ENCODE measurements at places on chromosomes 16 and 17. TPM values are rescaled to one million over a fixed set of nuclear protein-coding genes. Genes with fewer than 3 reads are reported as not detected.

DNA sequence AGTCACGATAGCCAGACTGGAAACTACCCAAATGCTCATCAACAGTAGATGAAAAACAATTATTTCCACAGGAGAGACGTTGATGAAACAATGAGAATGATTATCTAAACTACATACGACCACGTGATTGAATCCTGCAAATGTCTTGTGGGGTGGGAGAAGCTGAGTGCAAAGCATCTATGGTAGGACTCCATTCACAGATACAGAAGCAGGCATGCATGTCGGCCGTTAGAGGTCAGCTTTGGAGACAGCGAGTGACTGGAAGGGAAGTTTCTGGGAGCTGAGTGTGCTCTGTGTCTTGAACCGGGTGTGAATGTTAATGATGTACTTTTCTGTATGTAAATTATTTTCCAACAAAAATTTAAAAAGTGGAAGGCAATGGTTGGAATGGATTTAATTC is 71.5 kb upstream of the DNAJA2 start:
- DNase-seq: no peak

DNA sequence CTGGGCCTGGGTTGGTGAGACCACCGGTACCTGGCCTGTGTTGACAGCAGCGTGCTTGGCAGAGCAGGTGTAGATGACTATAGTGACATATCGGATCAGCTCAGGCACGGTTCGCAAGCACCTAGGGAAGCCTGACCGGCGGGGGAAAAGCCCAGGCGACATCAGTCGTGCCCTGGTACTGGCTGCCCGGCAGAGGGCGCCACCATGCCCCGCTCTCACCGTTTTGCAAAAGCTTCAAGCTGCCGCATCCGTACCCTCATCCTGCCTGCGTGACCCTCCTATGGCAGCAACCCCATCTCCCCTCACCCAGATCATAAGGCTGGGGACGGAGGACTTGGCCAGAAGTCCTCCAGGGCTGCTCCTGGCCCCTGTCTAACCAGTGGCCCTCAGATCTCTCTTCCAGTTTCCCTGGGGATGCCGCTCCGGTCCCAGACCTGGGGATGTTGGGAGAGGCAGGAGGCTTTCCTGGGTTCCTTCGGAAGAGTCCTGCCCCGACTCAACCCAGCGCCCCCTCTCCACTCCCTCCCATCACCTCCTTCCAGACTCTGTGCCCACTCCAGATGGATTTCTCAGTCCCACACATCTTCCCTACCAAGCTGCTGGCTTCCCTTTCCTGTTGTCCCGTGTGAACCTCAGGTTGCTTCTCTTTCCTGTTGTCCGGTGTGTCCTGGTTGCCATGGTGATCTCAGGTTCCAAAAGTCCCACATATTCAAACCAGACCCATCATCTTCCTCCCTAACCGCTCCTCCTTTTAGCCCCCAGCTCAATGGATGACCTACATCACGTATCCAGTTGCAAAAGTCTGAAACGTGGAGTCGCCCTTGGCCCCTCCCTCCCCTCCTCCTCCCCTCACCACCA is 13.7 kb downstream of the ALOX12B start:
- DNase-seq: peak; percentile 77

GRCh38 chr16:86555704-86556075 is 655 bp upstream of the MTHFSD start:
- DNase-seq: no peak

GRCh38 chr16:48157794-48158193 is 2.0 kb upstream of the ABCC12 start:
- DNase-seq: no peak

DNA sequence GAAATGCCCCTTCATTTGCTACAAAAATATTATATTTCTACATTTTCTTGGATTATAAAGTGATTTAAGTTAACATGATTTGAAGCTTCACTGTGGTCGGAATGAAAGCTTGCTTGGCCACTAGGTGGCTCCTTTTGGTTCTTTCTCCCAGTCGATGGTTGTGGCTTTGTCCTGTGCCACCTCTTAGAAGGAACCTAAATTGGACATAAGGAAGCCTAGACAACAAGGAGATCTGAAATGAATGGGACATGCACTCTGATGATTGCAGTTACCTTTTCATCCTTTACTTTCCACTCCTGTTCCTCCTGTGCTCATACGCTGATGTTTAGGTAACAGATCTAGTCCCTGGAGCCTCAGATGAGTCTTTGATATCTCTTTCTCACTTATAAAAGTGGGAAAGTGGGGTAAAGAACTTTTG is 39.2 kb downstream of the FTO start:
- DNase-seq: no peak

DNA sequence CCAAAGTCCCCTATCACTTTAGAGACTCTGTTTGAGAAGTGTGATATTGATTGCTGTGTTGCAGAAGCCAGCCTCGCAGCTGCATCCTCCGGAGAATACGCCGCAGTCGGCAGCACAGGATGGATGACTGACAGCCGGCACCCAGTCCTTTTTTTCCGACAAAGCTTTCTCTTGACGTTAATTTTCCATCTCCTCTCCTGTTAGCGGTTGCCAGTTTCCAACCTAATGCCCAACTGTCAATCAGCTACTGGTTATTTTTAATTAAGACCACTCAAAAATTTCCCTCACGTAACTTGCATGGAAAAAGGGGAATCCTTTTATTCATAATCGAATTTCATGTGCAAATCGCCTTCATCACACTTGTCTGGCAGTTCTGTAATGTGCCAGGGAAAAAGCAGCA is 953.9 kb downstream of the CDH11 start:
- no peak for DNase-seq

GRCh38 chr17:42321555-42321954 is 33.3 kb downstream of the STAT5A start:
- DNase-seq: no peak

DNA sequence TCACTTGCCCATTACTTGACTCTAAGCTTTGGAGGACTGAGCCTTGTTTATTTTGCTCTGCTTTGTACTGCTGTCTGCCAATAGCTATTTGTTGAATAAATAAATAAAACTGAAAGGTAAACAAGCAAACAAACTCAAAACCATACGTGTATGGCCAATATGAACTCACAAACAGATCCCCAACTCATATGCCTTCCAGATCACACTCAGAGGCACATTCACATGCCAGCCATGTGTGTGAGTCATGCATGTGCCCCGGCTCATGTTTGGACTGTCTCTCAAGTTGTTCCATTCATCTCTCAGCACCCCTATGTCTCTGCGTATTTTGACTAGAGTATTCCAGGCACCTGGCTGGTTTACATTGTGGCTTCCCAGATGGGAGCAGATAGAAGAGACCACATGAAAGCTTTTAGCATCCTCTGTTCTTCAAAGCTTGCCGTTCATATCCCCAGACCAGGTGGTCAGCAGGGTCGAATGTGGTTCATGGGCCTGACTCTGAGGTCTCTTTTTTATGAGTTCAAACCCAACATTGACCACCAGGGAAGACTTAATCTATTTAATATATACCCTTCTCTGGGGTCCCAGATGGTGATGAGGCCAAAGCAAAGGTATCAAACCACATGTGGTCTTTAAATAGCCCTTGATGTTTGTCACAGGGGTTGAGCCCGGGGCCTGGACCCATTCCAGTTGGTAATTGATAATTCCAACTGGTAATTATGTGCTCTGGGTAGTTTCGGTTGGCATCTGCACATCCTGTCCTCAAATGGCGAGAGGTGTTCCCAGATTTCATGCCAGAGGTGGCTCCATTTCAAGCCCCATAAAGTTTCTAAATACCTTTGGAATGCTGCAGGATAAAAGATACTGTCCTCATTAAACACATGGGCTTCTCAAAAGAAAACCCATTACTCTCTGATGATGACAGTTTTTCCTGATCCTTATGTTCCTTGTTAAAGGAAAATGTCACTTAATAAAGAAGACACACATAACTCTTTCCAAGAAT is 287.3 kb upstream of the MAF start:
- DNase-seq: no peak

- DNase-seq: no peak
Observed at GRCh38 chr16:72536723-72537435, 364.9 kb upstream of the PMFBP1 start.

- no peak for DNase-seq
Observed at GRCh38 chr16:64532691-64533090, 589.2 kb downstream of the CDH11 start.

DNA sequence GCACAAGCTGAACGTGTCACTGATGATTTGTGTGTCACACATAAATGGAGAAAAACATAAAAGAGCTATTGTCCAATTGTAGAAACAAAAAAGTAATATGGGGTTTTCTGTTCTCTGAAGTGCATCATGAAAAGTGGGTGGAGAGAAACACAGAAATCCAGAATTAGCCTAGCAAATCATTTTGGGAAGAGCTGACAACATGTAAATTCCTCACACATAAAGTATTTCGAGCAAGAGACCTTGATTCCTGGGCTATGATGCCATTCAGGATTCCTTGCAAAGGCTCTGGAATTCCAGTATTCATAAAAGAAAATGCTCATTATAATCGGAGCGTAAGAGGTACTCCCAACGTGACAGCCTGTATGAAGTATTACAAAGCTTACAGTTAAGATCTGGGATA is 1.1 kb downstream of the DCUN1D3 start:
- no peak for DNase-seq

DNA sequence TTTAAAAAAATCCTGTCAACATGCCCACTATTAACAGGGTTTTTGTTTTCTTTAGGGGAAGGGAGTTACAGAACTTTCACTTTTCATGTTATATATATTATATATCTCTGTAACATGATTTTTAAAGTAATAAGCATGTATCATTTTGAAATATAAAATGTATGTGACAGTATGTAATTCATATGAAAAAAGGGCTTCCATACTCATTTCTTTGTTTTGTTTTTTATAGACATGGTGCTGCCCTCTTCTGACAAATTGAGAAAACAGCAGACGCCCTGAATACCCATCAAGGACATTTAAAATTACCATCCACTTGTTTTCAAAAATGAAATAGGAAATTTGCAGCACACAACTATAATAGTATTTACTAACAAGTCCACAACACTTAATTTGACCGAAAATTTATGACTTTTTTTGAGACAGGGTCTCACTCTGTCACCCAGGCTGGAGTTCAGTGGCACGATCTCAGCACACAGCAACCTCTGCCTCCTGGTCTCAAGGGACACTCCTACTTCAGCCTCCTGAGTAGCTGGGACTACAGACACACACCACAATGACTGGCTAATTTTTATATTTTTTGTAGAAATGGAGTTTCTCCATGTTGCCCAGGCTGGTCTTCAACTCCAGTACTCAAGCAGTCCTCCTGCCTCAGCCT is 30.4 kb downstream of the CFDP1 start:
- DNase-seq: no peak

DNA sequence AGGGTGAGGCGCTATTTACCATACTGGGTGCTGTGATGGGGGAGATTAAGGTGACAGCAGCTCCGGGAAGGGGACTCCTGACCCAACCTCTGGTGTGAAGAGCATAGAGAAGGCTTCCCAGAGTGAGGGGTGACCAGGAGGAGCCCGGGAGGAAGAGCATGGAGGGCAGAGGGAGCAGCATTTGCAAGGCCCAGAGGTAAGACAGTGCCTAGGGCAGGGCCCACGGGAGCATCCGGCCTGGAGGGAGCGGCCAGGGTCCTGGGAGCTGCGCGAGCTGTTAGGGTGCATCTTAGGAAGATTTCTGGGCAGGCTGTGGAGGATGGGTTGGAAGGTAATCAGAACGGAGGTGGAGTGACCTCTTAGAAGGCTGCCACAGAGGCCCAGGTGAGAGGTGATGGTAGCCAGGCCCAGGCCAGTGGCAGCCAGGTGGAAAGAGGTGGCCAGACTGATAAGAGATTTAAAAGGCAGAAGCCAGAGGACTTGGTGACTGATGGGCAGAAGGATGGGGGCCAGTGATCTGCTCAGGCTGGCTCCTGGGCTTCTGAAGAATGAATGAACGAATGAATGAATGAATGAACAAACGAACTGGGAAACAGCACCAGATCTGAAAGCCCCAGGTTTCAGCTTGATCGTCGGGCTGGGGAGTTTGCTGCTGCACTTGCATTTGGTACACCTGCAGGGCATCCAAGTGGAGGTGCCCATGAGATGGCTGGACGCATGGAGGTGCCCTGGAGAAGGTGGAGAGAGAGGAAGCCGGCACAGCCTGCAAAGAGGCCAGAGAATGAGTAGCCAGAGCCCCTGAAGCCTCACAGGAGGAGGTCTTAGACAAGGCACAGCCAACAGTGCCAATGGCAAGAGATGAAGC is 13.0 kb upstream of the TMEM92 start:
- DNase-seq: no peak

DNA sequence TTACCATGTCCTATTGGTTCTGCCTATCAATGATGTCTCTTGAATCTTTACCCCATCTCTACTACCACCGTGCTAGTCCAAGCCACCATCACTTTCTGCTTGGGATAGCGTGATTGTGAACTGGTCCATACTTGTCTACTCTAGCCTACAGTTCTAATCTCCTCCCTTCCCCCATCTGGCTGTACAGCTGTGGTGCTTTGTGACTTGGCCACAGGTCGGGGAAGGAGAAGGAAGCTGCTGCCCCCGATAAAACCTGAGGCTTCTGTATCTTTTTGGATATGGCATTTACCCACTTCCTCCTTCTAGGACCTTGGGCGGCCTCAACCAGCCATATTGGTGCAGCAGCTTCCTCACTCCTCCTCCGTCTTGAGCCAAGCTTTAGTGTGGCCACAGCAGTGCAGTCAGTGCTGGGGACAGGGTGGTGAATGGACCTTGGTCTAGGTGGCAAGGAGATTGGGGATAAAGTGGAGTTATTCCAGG is 314 bp upstream of the ITGA2B start:
- no peak for DNase-seq

- DNase-seq: no peak
Observed at GRCh38 chr16:50996830-50997186, 154.3 kb downstream of the SALL1 start.

DNA sequence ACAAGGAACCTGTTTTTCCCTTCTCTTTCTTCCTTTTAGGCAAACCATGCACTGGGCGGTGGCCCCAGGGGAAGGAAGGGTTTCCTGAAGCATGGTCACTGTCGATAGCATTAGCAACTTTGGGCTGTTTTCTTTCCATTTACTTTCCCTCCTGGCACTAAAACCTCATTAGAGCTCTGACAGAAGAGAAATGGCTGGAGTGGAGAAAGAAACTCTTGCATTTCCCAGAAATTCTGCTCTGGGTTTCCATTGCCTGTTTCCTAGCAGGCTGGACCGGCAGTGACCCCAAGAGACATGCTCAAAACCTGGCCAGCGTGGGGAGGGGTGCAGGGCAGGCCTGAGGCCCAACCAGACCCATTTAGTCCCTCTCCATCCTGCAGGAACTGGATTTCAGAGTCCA is 230.7 kb upstream of the CCL2 start:
- DNase-seq: no peak

- peak; percentile 62 for DNase-seq
Observed at GRCh38 chr17:74466111-74466827, at the start of gene CD300A. CD300A (plus strand) TSS chr17:74466634; CDS start chr17:74466704, 70 bp downstream.

The PSMD11 gene
- total RNA-seq: 67.8 TPM

The CSH1 gene
- not detected for total RNA-seq

The JPT1 gene
- 14.0 TPM for total RNA-seq

The ATP6V0C gene
- 150 TPM for total RNA-seq

The C16orf95 gene
- total RNA-seq: 2.6 TPM

The ATP2A3 gene
- total RNA-seq: 5.8 TPM
